ENCODE measurements at places on chromosomes 11 and 22.

DNA sequence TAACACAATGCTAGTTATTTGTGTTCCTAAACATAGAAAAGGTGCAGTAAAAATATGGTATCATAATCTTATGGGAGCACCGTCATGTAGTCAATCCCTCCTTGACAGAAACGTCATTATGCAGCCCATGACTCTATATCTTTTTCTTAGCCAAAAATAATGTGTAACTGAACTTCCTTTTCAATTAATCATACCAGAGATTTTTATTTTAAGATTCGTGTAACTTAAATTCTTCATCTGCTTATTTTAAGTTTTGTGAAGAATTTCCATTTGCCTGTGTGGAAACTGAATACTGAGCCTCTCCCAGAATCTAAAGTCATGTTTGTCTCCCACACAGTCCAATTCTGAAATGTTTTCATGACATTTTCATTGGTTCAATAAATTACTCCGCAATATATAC lies 699.1 kb downstream of the KCNA4 start:
- DNase-seq, result no peak

DNA sequence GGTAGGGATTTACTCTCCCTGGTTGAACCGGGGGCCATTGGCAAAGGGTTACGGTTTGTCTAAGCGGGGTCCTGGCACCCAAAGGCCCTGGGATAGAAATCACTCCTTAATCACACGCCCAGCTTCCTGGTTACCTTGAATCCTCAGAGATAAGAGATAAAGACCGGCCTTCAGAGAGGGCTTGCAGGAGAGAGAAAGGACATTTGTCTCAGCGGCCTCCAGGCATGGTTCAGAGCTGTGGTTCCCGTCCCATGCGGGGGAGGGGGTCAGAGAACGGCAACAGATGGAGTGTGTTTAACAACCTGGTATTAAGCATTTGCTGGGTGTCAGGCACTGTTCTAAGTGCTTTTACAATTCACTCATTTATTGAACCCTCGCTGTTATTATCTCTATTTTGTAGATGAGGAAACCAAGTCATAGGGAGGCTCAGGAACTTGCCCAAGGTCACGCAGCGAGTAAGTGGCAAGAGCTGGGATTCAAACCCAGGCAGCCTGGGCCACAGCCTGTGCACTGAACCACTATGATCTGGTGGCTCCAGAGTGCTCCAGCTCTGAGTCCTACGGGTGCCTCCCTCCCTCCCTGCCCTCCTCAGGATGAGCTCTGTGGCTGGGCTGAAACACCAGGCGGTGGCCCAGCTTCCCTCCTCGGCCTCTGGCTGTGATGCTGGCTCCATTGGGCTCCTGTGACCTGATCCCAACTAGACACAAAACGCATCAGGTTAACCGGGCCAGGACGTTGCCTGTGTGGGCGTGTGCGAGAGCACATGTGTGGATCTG lies 18.6 kb downstream of the LRRC10B start:
- no peak for DNase-seq

- DNase-seq, result no peak
Measured at GRCh38 chr11:4019891-4020290, 74.7 kb upstream of the RRM1 start.

DNA sequence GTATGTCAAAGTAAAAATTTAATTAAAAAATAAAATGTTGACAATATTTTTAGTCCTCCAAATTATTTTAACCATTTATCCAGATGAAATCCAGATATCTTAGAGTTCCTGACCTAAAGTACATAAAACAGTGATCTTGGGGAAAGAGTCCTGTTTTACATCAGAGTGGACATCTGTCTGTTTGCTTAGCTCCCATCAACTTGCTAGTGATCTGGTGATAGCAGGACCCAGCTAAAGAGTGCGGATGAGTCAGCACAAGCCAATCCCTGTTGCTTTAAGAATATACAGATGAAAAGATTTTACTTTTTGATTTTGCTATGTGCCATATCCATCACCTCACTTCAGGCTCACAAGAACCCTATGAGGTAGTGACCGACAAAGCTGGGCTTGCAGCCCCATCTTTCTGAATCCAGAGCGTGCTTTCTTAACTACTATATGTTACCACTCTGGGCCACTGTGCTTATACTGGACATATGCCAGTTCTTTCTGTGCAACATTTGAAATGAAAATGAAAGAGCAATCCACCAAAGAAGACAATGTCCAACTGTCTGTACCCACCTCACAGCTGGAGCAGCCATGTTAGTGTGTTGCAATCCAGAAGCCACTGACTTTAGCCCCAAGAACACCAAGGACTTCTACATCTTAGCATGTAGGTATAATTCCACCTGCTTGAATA lies 167.6 kb upstream of the SESN3 start:
- no peak for DNase-seq

- no peak for DNase-seq
Measured at GRCh38 chr22:50313600-50313999, 6.2 kb upstream of the PLXNB2 start.

GRCh38 chr11:102807921-102808320 lies 10.0 kb upstream of the MMP1 start:
- DNase-seq, result no peak

- DNase-seq, result no peak
Measured at GRCh38 chr22:43643387-43643786, 168.7 kb downstream of the EFCAB6 start.

DNA sequence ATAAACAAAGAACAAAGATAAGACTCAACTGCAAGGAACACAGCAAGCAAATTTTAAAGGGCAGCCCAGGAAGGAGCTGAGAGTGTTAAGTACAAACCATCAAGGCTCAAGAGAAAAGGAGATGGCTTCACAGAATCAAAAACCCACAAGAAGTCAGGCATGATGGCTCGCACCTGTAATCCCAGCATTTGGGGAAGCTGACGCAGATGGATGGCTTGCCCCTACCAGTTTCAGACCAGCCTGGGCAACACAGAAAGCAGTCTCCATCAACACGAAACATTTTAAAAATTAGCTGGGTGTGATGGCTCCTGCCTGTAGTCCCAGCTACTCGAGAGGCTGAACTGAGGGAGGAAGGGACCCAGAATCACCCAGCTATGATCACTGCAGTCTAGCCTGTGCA lies 32.6 kb downstream of the MAPK1 start:
- no peak for DNase-seq

- no peak for DNase-seq
Measured at GRCh38 chr11:103907548-103908455, 128.6 kb upstream of the DDI1 start.

- DNase-seq, result peak; percentile 47
Measured at GRCh38 chr11:6757373-6757967, 14.3 kb downstream of the OR2AG2 start.

DNA sequence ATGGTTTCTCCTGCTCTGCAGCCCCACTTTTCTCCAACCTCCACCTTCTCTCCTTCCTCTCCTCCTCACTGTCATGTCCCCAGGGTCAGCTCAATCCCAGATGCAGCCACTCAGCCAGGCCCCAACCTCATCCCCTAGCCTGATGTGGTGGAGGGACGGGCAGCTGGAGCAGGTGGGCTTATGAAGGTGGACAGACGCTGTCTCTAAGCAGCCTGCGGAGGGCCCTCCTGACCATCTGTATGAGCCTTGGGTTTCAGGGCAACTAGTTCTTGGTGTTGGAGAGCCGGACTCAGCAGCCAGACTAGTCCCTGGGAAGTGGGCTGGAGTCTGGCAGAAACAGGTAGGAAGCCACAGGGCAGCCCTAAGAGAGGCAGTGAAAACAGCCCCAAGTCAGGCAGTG lies 18.1 kb downstream of the CRYBB2 start:
- no peak for DNase-seq

DNA sequence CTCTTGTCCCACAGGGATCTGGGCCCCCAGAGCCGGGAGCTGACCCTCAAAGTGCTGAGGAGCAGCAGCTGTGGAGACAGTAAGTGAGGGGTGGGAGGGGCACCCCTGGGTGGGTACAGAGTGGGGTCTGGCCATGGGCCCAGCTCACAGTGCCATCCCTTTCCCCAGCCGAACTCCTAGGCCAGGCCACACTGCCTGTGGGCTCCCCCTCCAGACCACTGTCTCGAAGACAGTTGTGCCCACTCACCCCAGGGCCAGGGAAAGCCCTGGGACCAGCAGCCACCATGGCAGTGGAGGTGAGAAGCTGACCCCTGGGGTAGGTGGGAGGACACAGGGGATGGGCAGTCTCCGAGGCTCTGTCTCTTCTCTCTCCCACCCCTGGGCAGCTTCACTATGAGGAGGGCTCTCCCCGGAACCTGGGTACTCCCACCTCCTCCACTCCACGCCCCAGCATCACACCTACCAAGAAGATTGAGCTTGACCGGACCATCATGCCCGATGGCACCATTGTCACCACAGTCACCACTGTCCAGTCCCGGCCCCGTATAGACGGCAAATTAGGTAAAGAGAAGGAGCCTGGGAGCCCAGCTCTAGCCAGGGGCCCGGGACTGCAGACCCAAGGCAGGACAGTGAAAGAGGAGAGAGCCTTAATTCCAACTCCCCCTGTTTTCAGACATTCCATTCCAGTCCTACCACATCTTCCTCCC lies 5.3 kb downstream of the C2CD2L start:
- no peak for DNase-seq

- no peak for DNase-seq
Measured at GRCh38 chr11:96238563-96239135, 104.3 kb downstream of the MAML2 start.

- DNase-seq, result no peak
Measured at GRCh38 chr22:20542055-20542454, 34.6 kb downstream of the MED15 start.

GRCh38 chr11:126502159-126502558 lies 146.7 kb downstream of the ST3GAL4 start:
- no peak for DNase-seq

DNA sequence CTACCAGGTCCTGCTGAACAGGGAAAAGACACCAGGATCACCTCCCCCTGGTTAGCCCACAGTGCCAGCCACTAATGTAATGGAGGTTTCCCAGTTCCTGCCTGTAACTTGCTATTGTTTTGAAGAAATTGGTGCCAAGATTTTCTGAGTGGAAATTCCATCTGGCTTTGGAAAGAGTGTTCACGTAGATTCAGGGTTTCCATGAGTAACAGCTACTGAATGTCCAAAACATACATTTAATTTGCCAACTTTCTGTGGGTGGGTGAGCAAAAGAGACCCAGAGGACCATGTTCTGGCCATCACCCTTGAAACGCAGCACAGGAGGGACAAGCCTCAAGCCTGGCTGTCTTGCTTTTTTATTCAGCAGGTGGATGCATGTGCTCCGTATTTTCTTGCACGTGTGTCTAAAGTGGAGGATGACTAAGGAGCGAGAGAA lies 8.8 kb upstream of the DKK3 start:
- DNase-seq, result no peak

DNA sequence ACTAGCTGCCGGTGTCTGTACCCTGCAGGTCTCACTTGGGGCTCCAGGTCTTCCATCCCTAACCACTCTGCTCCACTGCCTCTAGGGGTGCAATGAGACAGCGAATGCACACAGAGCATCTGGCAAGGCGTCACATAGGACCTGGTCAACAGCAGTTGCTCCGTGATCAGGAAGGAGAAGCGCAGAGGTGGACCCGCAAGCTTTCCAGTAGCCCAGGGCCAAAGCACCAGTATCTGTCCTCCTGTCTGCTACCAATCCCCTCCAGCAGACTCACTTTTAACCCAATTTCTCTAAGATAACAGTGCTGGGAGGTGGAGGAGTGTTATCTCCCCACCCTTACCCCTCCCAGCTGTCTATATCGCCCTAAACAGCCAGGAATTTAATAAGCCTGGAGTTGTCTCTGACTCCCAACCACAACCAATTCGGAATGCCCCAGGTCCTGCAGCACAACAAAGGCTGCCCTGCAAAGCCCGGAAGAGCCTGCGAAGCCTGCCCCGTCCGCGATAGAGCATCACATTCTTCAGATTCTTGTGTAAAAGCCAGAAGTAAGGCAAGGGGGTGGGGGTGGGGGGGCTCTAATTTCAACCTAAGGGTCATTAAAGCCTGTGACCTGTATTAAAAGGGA lies 19.3 kb downstream of the MYH9 start:
- DNase-seq, result no peak

- peak; percentile 45 for DNase-seq
Measured at GRCh38 chr22:17085277-17086181, 729 bp downstream of the IL17RA start.

DNA sequence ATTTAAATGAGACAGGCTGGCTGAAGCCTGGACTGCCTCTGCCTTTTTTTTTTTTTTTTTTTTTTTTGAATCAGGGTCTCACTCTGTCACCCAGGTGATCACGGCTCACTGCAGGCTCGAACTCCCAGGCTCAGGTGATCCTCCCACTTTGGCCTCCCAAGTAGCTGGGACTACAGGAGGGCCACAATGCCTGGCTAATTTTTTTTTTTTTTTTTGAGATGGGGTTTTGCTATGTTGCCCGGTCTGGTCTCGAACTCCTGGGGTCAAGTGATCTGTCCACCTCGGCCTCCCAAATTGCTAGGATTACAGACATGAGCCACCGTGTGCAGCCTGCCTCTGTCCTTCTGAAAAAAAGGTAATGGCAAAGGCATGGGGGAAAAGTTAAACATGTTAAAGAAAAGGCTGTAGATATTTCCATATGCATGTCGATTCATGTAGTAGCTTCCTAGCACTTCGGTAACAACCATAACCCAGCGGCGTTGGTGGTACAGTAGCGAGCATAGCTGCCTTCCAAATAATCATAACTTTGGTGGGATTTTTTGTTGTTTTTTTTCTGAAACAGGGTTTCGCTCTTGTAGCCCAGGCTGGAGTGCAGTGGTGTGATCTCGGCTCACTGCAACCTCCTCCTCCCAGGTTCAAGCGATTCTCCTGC lies 48.8 kb downstream of the MCHR1 start:
- no peak for DNase-seq

GRCh38 chr22:22376352-22376706 lies 131.7 kb downstream of the VPREB1 start:
- no peak for DNase-seq

DNA sequence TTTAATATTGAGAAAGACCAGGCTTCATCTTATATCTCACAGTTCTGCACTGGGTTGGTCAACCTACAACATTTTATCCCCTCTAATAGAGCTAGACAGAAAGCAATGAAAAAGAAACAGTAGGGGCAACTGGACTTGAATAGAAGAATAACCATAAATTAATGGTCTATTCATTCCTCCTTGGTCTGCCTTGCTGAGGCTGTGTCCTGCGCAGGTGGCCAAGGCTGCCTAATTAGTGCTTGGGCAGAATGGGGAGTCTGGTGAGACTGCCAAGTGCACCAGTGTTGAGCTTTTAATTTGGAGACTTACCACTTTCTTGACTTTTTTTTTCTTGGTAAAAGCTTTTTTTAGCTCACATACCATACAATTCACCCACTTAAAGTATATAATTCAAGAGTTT lies 35.0 kb upstream of the SPON1 start:
- DNase-seq, result no peak

DNA sequence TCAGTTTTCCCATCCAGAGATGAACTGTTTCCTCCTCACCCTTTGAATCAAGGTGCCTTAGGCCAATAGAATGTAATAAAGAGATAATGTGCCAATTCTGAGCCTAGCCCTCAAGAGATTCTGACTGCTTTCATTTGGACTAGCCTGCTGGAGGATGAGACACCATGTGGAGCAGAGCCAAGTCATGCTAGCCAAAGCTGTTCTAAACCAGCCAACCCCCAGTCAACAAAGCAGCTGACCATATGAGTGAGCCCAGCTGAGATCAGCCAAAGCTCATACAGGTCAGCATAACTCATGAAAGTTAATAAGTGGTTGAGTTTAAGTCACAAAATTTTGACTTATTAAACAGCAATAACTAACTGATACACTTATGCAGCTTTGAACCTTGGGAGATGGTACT lies 66.7 kb upstream of the DBX1 start:
- DNase-seq, result no peak

GRCh38 chr11:64085906-64086257 lies 50.2 kb downstream of the FLRT1 start:
- DNase-seq, result no peak

All from stimulated activated CD4-positive, alpha-beta T cell treated with anti-CD3 and anti-CD28 coated beads, Interleukin-12 subunit alpha, Interleukin-12 subunit beta, amount 100 ng/mL, for 4 hours (primary cell).